ENCODE measurements at places on chromosomes 1 and 21. TPM values are rescaled to one million over a fixed set of nuclear protein-coding genes. Genes with fewer than 3 reads are reported as not detected.

MOB3C gene
- total RNA-seq: 8.9 TPM

KRTAP7-1 gene
- total RNA-seq: not detected

GPR153 gene
- 43.1 TPM for total RNA-seq

CD164L2 gene
- 6.3 TPM for total RNA-seq

RBM11 gene
- total RNA-seq: 0.35 TPM

SLC5A9 gene
- not detected for total RNA-seq

UBQLN4 gene
- total RNA-seq: 25.2 TPM

IL10 gene
- total RNA-seq: not detected

IKBKE gene
- total RNA-seq: 15.6 TPM
